NCI-H1436 treated with DMSO at 0.1 percent for 48 hours (cell line): ENCODE measurements at places on chromosomes 6 and 20.

DNA sequence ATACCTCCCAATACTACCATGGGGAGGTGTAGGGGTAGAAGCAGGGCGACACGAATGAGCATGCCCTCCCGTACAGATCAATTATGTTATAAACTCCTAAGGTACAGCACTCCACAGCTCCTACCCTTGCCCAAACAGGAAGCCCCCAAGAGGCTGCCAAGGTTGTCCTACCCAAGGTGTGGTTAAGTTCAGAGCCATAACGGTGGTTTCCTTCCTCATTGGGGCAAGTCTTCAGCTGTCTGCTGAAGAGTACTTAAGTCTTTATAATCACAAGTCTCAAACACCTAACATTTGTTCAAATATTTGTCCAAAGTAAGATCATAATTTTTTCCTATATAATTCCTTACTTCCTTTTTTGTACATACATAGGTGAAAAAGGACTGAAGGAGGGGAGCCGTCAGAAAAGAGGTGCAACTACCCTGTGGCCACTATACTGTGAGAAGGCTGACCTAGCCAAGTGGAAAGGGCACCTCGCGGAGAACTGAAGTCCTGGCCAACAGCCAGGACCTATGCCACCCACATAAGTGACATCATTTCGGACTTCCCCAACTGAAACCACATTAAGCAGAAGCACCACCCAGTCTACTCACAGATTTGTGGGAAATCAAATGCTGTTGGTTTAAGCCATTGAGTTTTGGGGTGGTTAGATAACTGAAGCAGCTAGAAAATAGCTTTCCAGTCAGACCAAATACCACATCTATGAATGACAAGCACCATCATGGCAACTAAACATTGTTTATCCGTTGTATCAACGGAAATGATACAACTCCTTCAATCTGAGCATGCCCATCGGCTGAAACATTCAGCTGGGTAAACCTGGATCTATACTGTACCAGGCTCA lies 2.9 kb upstream of the RAB22A start:
- DNase-seq, result no peak

DNA sequence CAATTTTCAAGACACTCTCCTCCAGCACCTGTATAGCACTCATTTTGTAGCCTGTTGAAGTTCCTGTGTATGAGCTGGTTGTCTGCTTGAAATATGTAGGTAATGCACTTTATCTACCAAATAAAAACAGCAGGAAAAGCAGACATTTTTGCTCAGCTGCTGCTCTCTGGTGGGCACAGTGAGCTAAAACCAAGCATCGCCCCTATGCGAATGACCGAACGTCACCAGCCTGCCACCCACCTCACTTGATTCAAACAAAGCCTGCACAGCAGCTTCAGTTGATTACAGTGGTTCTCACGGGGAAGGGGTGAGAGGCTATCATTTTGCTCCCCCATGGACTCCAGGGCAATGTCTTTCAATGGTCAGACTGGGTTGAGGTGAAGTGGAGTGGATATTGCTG lies 185.7 kb downstream of the SASH1 start:
- no peak for DNase-seq

DNA sequence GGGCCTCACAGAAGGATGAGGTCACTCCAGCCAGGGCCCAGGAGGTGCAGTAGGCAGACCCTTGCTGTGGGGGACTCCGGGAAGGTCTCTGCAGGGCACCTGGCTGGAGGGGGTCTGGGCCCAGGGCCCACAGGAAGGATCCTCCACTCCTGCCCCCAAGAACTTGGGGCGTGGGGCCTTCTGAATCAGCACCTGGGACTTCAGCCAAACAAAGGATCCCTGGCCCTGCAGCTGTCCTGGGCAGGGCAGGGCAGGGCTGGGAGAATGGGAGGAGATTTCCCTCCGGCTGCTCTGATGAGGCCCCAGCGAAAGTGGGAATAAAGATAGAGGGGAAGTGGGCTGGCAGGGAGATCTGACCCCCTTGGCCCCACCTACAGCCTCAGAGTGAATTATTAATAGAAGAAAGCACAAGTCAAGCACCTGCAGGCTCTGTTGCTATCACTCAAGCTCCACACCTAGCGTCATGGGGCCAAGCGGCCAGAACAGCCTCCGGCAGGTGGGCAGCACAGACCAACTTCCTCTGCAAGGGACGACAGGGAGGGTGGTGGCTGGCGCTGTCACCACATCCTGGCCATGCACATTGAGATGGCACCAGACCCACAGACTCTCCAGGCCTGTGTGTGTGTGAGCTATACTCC lies 61.6 kb upstream of the MRPS10 start:
- DNase-seq, result no peak

GRCh38 chr20:11459090-11459890 lies 458.4 kb upstream of the BTBD3 start:
- no peak for DNase-seq

GRCh38 chr6:62103186-62103859 lies 182.7 kb downstream of the KHDRBS2 start:
- DNase-seq, result no peak

DNA sequence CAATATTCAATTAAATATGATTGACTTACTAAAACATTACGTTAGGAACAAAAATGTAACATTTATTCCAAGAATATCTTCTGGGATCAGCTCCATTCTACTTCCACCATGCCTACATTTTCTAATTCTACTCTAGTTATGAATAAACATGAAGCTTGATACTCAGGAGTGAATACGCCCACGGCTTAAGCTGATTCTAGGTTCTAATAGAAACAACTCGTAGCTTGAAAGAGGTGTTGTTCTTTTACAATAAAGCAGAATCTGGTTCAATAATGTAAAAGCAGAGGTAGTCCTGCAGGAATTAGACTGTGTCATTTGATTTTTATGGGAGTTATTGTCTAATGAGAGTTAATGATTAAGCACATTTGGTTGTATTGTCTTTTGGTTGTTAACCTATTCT lies 107.3 kb upstream of the OLIG3 start:
- DNase-seq, result no peak

DNA sequence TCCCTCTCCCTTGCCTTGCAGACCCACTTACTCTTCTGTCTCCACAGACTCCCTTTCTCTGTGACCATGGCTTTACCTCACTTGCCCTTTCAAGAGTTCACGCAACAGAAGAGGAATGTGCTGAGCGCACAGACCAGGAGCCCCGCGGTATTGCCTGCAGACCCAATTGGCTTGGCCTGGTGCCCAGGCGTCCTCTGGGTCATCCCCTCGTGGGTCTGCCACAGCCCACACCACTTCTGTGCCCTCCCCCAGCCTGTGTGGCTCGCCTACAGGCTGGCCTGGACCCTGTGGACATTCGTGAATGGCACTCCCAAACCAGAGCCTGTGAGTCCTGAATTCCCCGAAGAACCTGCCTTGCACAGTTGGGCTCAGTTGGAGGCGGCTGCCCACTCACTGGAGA lies 15.3 kb upstream of the NINL start:
- no peak for DNase-seq

DNA sequence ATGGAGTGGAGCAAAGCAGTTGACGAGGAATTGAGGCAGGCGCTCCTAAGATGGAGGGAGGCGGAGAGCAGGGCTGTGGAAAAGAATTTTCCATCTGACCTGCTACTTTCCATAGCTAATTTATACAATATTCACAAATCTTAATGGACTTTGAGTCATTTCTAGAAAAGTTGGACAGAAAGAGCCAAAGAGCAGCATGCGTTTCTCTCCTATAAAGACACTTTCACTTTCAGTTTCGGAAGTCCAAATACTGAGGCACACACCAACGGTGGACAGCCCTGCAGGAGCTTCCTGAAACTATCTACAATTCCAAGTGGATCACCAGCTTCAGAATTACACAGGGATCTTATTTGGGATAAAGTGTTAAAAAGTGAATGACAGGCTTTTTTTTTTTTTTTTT lies 43.5 kb downstream of the PANK2 start:
- no peak for DNase-seq

GRCh38 chr20:59005523-59006166 lies 1.4 kb downstream of the CTSZ start:
- no peak for DNase-seq

GRCh38 chr20:38252292-38253288 lies 7.9 kb downstream of the KIAA1755 start:
- DNase-seq, result no peak

GRCh38 chr20:59124296-59125029 lies 39.2 kb upstream of the ZNF831 start:
- no peak for DNase-seq

DNA sequence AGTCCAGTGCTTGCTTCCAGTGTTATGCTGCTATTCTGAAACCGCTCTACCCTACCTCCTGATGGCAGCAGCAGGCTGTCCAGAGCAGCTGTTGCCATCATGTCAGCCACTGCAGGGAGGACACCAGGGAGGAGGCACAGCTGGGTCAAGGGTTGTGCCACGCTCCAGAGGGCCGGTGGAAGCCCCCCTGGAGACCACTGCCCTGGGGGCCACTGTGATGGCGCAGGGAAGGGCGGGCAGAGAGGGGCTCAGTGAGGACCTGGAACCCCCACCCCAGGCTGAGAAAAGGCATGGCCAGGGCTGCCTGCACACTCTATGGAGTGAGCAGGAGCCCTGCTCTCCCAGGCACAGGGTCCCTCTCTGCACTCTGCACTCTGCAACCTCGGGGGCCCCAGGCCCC lies 271.3 kb upstream of the BTBD3 start:
- DNase-seq, result no peak

GRCh38 chr6:136740050-136740974 lies 52.0 kb downstream of the MAP3K5 start:
- DNase-seq, result no peak

GRCh38 chr6:139753198-139753861 lies 378.9 kb upstream of the CITED2 start:
- no peak for DNase-seq

DNA sequence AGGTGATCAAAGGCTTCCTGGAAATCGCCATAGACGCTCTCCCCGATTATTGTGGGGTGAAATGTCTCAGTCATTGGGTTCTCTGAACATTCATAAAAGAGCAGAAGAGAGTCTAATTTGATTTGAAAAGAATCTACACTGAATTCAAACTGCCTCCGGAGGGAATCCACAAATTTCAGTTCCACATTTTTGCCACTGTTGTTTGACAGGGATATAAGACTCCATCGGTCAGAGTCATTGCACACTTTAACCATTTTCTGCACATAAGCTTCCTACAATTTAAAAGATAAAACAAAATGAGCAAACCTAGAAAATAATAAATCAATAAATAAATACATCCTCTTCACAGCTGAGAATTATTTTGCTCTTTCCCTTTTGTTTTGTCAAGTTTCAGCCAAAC lies 2.3 kb downstream of the TENT5A start:
- DNase-seq, result no peak

DNA sequence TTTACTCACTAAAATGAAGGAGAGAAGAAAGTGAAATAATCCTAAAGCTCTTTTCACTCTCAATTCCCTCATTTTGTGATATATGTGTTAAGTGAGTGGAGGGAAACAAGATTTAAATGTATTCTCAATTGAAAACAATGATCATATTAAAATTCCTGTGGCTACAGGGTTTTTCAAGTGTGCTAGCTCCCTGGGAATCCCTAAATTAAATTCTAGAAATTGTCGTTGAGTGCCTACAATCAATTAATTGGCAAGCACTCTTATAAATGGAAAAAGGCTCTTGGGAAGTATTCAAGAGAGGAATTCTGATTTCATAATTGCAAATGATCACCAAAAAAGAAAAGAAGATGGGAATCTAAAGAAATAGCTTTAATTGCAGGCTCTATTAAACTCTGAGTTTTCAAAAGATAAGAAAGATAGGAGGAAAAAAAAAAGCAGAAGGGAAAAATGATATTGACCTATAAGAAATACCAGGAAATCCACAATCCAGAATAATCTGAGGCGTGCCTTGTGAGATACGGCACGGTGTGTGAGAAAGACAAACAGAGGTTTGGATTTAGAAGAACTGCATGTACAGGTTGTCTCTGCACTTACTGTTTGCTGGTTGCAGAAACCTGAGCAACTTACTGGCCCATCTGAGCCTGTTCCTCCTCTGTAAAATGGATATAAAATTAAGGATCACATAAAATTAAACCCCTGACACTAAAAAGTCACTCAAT lies 18.3 kb upstream of the MBOAT1 start:
- DNase-seq, result no peak

DNA sequence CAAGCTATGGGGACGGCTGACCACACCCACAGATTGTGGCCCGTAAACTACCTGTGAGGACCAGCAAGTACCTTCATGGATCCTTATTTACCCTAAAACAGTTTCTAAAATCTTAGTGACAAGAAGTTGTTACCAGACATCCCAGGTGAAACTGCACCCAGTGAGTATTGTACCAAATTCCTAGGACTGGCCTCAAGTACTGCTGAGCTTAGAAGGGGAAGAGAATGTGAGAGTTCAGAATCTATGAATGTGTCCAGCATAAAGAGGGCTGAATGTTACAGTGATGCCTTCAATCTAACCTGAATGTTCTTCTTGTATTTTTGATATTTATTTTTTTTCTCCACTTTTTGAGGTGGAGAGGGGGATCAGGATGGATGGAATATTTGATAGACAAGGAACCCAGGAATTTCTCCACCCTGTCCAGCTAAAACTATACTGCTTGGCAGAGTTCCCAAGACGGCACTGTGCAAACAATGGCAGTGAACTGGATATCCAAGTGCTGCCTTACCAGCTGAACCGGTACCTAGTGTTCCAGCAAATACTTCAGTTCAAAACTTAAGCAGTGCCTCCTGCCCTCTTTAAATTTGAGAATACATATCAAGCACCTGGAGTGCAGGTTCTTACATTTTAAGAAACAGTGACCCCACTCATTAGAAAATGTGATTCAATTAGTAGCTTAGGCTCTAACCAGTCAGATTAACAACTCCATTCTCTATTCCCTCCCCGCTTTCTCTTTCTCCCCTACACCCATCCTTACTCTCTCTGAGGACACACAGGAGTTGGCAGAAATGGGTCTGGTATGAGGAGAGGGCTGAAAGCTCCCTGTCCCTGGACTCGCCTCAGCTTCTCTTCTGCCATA lies 427.3 kb upstream of the FLRT3 start:
- DNase-seq, result no peak

DNA sequence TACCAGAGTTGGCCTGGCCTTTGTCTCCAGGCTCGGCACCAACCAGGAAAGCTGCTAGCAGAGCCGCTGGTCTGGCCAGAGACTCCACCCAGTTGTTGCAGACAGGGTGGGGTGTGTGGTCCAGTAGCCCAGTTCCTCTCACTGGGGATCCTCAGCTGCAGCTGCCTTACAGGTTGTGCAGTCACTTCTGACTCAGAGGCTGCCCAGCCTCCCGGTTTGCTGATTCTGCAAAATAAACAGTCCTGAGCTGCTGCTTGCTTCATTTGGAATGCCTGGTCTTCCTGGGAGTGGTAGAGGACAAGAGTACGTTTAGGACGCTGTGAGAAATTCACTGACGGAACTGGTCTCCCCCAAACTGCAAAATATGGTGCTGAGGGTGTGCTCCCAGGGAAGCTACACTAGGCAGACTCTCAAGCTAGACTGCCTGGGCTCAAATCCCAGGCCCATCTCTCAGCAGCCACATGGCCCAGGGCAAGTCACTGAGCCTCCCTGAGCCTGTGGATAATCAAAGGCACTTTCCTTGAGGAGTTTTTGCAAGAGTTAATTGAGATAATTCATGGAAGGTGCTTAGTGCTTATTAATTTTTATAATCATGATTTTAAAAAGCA lies 246.1 kb downstream of the TFAP2C start:
- DNase-seq, result no peak

- no peak for DNase-seq
Measured at GRCh38 chr6:36938536-36938935, 16.0 kb upstream of the PI16 start.
